ENCODE measurements at places on chromosomes 2 and 18.

DNA sequence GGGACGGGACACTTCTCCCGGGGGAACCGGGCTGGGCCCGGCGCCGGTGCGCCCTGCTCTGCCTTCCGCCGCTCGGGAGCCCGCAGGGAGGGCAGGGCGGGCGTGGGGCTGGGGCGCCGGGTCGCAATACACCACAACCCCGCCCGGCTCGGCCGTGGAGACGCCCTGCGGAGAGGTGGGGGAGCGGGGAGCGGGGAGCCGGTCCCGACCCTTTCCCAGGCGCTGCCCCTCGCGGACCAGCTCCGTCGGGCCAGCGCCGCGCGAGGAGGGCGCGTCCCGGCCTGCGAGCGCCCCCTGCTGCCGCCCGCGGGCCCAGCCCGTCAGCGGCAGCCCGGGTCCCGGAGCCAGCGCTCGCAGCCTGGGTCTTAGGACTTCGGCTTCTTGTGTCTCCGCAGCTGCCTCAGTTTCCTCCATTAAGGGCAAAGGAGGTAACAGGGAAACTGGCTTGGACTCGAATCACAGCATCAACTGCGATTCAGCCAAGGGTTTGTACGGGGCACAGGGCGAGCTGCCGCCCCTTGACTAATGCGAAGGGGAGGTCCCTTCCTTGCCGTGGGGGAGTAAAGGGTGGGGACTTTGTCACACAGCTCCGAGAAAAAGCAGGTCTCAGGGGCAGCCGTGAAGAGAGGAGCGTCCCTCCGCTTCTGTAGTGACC lies 635 bp upstream of the ADRA2B start:
- DNase-seq, result peak; percentile 65

DNA sequence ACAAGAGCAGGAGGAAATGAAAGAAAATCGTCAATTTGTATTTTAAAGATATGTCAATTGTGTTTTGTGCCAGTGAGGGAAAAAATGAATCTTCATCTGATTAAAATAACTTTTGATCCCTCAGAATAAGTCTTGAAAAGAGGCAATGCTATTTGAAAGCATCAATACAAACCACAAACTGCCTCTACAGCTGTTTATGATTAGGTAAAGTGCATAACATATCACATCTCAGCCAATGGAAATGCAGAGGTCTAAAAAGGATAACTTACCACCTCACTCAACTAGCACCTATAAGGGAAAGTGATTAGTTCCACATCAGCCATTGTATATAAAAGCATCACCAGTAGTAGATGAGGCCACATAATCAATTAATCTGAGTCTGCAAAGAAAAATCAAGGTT lies 492.2 kb upstream of the CDH2 start:
- no peak for DNase-seq

GRCh38 chr2:203579730-203580129 lies 44.6 kb upstream of the RAPH1 start:
- no peak for DNase-seq

DNA sequence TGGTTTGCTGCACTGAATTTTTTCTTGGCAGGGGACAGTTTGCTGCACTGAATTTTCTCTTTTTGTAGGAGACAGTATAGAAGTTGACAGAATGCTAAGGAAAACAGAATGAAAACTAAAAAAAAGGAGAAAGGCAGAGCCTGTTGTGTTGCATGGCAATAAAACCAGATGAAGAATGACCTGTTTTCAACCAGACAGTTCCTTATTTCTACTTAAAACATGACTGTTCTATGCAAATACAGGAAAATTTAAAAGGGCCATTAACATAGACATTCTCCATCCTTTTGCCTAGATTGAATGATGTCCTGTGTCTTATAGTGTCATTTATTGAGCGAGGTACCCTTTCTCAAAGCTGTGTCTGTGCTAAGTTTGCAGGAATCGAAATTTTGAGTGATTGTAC lies 33.3 kb downstream of the ABI2 start:
- no peak for DNase-seq

- DNase-seq, result no peak
Measured at GRCh38 chr2:241925277-241925676, 55.7 kb downstream of the RTP5 start.

GRCh38 chr2:234536178-234536965 lies 39.5 kb upstream of the ARL4C start:
- DNase-seq, result no peak

- DNase-seq, result no peak
Measured at GRCh38 chr2:15427987-15428386, 133.1 kb downstream of the NBAS start.

GRCh38 chr2:215188078-215188477 lies 49.7 kb upstream of the ABCA12 start:
- DNase-seq, result peak; percentile 8

GRCh38 chr2:197240421-197241041 lies 70.0 kb downstream of the ANKRD44 start:
- no peak for DNase-seq

GRCh38 chr2:157257312-157258252 lies at the start of gene GALNT5:
Gene GALNT5 (plus strand): TSS chr2:157257705. CDS start chr2:157258083, 378 bp downstream.
- no peak for DNase-seq

GRCh38 chr2:63047321-63048279 lies 3.0 kb upstream of the OTX1 start:
- DNase-seq, result no peak

DNA sequence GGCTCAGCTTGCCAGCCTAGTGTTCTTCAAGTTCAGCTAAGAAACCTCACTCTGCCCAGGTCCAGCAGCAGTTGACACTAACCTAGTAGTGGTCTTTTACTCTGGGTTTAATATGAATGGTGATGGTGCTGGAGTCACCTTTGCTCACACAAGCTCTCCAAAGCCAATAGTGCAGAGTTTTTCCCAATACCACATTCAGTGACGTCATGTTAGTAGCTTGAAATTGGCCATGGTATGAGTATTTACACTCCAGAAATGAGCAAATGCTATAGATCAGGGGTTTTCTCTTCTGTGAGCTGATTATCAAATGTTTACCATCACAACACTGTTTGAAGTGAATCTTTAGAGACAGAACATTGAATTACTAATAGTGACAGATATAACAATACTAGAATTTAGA lies 209.1 kb downstream of the KCNH7 start:
- DNase-seq, result no peak

GRCh38 chr2:60353406-60353800 lies 200.1 kb downstream of the BCL11A start:
- no peak for DNase-seq

GRCh38 chr2:159795841-159796690 lies 1.9 kb downstream of the CD302 start:
- DNase-seq, result no peak

- no peak for DNase-seq
Measured at GRCh38 chr2:166158546-166158945, 30.7 kb upstream of the SCN1A start.

DNA sequence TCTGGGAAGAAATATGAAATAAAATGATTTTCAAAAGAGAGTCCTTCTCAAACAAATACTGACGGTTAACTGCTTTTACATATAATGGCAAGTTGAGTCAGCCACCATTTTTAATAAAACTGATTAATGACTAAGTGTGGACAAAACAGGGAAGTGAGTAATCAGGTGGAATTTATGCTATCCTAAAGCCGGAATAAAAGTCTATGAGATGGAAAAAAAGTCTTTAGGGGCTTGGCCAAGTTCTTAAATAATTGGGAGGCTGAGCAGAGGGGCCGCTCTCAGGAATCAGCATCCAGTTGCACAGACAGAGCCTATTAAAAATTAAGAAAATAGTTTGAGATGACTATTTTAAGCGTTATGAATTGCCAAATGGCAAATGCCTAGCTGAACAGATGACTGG lies 58.6 kb upstream of the AFF3 start:
- DNase-seq, result no peak

DNA sequence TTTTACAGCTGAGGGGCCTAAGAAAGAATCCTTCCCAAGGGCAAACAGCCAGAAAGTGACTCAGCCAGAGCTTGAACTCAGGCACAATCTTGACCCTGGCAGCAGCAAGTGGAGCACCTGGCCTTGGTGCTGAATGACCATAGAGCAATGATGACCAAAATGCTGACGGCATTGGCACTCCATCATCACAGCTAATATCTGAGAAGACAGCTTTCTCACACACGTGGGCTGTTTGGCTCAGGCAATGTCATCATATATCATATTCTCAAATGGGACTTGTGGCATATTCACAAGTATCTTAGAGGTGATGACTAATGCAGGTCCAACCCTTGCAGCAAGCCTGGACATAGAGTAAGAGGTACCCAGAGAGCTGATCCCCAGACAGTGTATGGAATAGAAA lies 443.9 kb upstream of the MYT1L start:
- DNase-seq, result no peak

GRCh38 chr18:48314690-48315089 lies 94.5 kb downstream of the ZBTB7C start:
- no peak for DNase-seq

DNA sequence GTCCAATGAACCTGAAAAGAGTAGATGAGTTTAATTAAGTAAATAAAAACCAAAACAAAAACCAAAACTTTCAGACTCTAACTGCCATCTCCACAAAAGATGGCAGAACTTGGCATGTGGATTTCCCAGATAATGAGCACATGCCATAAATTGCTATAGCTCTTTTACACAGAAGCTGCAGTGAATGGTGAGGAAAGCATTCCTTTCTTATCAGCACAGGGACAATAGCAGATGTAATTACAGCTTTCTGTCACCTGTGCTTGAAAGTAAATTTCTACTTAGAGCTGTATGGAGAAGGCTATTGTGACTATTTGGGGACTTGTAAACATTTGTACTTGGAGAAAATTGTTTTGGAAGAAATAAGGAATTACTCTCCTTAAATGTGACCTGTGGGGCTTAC lies 378.4 kb downstream of the RPRM start:
- DNase-seq, result no peak

DNA sequence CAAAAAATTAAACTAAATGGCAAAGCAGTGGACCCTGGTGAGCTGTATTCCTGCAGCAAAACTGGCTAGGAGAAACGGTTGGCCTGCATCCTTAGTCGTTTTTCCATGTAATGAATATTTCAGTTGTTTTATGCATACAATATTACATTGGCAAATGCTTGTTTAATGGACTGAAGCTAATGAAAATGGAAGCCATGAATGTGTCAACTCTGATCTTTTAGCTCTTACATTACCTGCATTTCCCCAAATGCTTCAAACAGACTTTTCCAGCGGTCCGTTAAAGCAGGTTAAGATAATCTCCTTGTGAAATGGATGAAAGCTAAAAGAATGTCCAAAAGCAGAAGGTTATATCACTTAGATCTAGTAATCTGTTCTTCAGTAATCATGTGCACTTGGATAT lies 686.3 kb upstream of the SETBP1 start:
- no peak for DNase-seq

GRCh38 chr2:230128623-230129342 lies 60.1 kb upstream of the SLC16A14 start:
- DNase-seq, result no peak

DNA sequence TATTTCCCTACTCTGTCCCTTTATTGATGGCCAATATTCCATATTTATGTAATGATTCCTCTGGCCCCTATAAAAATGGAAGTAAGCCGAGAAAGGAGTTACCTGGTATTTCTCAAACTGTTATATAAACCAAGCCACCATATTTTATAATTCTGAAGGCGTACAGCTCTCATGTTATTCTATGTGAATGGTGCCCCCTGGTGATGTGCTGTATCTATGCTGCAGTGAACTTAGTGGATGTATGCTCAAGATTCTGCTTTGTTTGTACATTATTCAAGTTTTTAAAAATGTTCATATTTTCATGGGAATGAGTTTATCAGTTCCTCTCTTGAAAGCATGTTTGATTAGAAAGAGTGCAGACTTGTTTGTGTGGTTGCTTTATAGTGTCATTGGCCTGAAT lies 194.5 kb upstream of the LRRTM1 start:
- DNase-seq, result no peak

DNA sequence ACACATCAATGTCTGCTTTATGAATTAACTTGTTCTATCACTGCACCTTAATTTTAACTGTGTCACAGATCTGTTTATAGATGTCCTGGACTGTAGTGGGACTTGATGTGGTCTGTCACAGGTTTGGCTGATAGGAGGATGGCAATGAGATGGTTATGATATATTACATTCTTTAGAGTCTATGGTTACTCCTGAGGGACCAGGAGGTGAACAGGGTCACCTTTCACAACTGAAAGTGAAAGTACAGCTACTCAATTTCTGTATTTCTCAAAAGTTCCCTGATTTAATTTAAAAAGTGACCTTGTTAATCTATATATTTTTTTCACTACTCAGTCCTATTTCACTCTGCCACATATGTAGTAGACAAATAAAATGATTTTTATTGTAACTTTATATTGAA lies 1284.1 kb upstream of the GYPC start:
- DNase-seq, result no peak

DNA sequence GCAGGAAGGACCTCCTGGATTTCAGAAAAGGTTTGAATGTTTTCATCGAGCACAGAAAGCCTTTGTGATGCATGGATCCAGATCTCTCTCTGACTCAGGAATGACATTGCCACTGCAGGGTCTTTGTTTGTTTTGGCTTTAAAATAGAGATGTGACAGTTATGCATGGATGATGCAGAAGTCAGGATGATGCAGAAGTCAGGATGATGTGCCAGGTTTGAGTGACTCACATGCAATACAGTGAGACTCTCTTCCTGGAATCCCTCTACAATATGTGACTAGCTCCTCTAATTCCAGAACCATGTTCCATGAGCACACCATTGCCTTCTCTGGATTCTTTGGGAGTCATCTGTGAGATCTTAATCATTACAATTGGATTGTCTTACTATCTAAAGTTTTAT lies 177.9 kb upstream of the RAB6C start:
- DNase-seq, result peak; percentile 24

DNA sequence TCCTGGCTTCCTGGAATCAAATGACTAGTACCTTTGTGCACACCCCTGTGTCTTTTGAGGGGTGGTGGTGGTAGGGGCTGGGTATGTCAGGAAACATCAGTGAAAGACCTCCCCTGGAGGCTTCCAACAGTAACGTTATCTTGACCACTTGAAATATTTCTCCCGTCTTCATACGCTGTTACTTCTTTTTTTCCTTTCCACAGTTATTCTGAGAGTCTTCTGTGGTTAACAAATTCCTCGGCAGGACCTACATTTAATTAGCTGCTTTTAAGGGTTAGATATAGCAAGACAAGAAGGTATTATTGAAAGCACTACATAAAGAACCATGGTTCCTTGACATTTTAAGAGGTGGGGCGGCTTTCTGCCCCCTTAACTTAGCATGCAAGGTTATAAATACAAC lies 34.6 kb downstream of the UGP2 start:
- no peak for DNase-seq

- no peak for DNase-seq
Measured at GRCh38 chr2:64568836-64569235, 44.7 kb downstream of the AFTPH start.

GRCh38 chr18:58057291-58057965 lies 13.4 kb downstream of the NEDD4L start:
- DNase-seq, result no peak

GRCh38 chr2:11077411-11077810 lies 77.9 kb upstream of the SLC66A3 start:
- no peak for DNase-seq

GRCh38 chr2:12867631-12868287 lies 151.0 kb downstream of the TRIB2 start:
- DNase-seq, result no peak

Data from COLO829 (cell line).